ENCODE measurements at places on chromosomes 7 and 10.

- H3K4me1 ChIP-seq: no peaks in the 10 kb centered on the region
- no peaks in the 10 kb centered on the region for H3K27me3 ChIP-seq
- no peak overlapping the region for H3K27ac ChIP-seq
- H3K36me3 ChIP-seq: no peaks in the 10 kb centered on the region
- no peak for DNase-seq
Measured at GRCh38 chr7:125355899-125356298, 426.3 kb upstream of the POT1 start.

DNA sequence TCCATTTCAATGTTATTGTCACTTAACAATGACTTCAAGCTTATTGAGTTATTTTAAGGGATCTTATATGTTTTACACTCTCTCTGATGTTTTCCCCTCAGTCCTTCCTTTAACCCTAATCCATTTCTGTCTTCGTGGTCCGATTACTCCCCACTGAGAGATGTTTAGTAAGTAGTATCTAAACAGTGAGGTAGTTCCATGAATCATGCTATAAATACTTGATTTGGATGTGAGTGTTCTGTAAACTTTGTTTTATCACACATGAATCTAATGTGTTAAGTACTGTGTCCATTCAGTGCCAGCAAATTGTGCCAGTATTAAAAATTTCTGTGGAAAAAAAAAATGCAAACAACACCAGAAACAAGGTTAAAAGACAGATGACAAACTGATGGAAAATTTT lies 18.6 kb downstream of the RPP30 start:
- no peaks in the 10 kb centered on the region for H3K27me3 ChIP-seq
- peaks cover 42% of the 10 kb centered on the region for H3K36me3 ChIP-seq
- no peak for DNase-seq
- H3K4me3 ChIP-seq: no peak overlapping the region

DNA sequence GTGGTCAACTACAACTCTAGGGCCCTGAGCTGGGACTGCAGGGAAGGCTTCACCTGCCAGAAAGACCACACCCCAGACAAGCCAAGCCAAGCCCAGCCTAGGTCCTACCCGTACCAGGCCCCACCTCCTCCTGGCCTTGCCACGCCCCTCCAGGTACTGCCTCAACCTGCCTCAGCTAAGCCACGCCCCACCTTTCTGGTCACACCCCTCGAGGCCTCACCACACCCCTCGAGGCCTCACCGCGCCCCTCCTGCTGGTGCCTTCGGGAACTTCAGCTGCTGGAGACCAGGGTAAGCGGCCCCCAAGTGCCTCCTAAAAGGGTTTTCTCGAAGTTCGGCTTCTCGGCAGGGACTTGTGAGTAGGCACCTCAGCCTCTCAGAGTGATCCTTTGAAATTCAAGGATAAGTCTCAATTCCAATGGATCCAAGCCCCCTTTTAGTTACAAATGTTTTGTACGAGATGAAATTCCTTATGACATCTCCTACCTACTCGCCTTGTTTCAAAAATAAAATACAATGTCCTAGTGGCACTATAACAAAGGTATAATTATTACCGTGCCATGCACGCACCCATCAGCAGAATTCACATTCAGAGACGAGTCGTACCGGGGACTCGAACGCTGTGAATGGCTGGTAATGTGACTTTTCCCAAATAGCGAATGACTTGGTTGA lies 171.2 kb downstream of the ARHGAP21 start:
- no peak overlapping the region for H3K4me3 ChIP-seq
- no peak overlapping the region for H3K27ac ChIP-seq
- H3K4me1 ChIP-seq: no peaks in the 10 kb centered on the region
- peaks cover 12% of the 10 kb centered on the region for H3K27me3 ChIP-seq
- DNase-seq: no peak

GRCh38 chr7:76428149-76428823 lies 3.5 kb downstream of the ZP3 start:
- H3K36me3 ChIP-seq: no peaks in the 10 kb centered on the region
- DNase-seq: no peak

DNA sequence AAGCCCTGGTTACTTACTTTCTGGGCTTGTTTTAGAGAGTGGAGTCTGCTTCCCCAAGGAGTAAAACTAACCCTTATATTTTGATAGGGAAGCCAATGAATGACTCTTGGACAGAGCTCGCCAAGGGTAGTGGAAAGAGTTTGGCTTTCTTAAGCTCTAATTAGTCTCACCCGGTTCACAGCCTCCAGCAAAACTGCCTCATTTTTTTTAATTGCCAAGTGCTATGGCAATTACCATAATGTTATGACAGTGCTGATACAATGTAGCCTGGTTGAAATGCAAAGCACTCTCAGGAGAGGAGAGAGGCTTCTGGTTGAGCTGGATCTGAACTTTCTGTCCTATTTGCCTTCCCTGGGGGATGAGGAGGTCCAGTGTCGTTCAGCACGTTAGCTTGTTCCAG lies 376.1 kb upstream of the CHRM2 start:
- no peak for DNase-seq
- no peak overlapping the region for H3K4me3 ChIP-seq
- no peaks in the 10 kb centered on the region for H3K36me3 ChIP-seq
- no peaks in the 10 kb centered on the region for H3K27me3 ChIP-seq
- no peak overlapping the region for H3K27ac ChIP-seq

- H3K36me3 ChIP-seq: no peaks in the 10 kb centered on the region
- no peak overlapping the region for H3K4me3 ChIP-seq
- H3K27me3 ChIP-seq: no peaks in the 10 kb centered on the region
Measured at GRCh38 chr7:102284399-102284798, 2.3 kb upstream of the SH2B2 start.

GRCh38 chr7:137850571-137850970 lies 3.8 kb upstream of the DGKI start:
- DNase-seq: no peak
- no peaks in the 10 kb centered on the region for H3K36me3 ChIP-seq
- H3K27me3 ChIP-seq: no peaks in the 10 kb centered on the region
- no peak overlapping the region for H3K4me3 ChIP-seq

DNA sequence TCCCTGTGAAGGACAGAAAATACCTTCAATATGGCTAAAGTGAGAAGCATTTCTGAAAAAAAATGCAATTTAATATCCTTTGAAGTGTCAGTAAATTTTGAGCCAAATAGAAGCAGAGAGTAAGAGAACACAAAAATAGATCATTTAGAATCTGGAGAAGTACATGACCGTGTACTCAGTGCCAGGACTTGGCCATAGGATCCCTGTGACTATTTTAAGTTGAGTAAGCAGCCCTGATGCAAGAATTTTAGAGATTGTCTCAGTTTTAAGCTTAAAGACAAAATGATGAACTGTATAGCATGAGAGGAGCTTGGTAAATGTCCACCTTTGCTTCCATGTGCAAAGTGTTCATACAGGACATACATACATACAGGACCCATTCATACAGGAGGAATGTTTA lies 2.5 kb downstream of the PTER start:
- no peak overlapping the region for H3K4me3 ChIP-seq
- H3K4me1 ChIP-seq: peaks cover 15% of the 10 kb centered on the region
- no peak overlapping the region for H3K27ac ChIP-seq
- peaks cover 4% of the 10 kb centered on the region for H3K36me3 ChIP-seq
- H3K27me3 ChIP-seq: no peaks in the 10 kb centered on the region
- DNase-seq: no peak

GRCh38 chr7:24881623-24882022 lies 98.4 kb downstream of the OSBPL3 start:
- no peak overlapping the region for H3K27ac ChIP-seq
- no peaks in the 10 kb centered on the region for H3K4me1 ChIP-seq
- H3K27me3 ChIP-seq: no peaks in the 10 kb centered on the region
- DNase-seq: no peak
- H3K36me3 ChIP-seq: no peaks in the 10 kb centered on the region

GRCh38 chr7:156191090-156191489 lies 378.8 kb upstream of the SHH start:
- DNase-seq: no peak
- no peaks in the 10 kb centered on the region for H3K27me3 ChIP-seq
- no peaks in the 10 kb centered on the region for H3K36me3 ChIP-seq

GRCh38 chr10:64365663-64366062 lies 844.5 kb downstream of the REEP3 start:
- H3K27me3 ChIP-seq: no peaks in the 10 kb centered on the region
- no peak overlapping the region for H3K4me3 ChIP-seq
- H3K27ac ChIP-seq: no peak overlapping the region

- no peak overlapping the region for H3K4me3 ChIP-seq
- H3K4me1 ChIP-seq: no peaks in the 10 kb centered on the region
- H3K36me3 ChIP-seq: no peaks in the 10 kb centered on the region
- H3K27ac ChIP-seq: no peak overlapping the region
- no peaks in the 10 kb centered on the region for H3K27me3 ChIP-seq
- DNase-seq: no peak
Measured at GRCh38 chr7:86748843-86749719, 105.4 kb downstream of the GRM3 start.

DNA sequence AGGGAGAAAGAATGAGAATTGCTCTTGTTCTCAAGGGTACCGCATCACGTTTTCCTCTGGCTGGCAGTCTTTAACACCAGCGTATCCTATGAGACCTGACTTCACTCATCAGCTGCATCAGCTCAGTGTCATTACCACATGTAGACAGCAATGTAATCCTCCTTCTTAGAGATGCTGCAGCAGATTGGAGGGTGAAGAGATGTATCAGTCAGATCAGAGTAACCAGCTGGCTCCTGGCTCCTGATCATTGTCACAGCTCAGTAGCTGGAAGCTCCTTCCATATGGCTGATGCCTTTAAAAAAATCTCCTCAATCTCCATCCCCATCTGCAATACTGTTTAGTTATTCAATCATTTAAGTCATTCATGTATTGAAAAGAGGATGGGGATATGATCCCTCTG lies 39.7 kb upstream of the EPHB6 start:
- no peaks in the 10 kb centered on the region for H3K36me3 ChIP-seq
- no peak overlapping the region for H3K4me3 ChIP-seq
- H3K27ac ChIP-seq: no peak overlapping the region
- H3K4me1 ChIP-seq: no peaks in the 10 kb centered on the region

DNA sequence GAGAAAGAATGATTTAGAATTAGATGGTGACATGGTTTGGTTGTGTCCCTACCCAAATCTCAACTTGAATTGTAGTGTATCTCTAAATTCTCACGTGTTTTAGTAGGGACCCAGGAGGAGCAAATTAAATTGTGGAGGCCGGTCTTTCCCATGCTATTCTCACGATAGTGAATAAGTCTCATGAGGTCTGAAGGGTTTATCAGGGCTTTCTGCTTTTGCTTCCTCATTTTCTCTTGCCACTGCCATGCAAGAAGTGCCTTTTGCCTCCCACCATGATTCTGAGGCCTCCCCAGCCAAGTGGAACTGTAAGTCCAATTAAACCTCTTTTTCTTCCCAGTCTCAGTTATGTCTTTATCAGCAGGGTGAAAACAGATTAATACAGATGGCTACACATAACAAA lies 167.4 kb upstream of the SVIL start:
- H3K27ac ChIP-seq: peak overlapping the region; percentile 70
- no peak for DNase-seq
- peaks cover 26% of the 10 kb centered on the region for H3K4me1 ChIP-seq
- H3K36me3 ChIP-seq: no peaks in the 10 kb centered on the region

GRCh38 chr7:83936056-83936708 lies 258.4 kb downstream of the SEMA3A start:
- H3K36me3 ChIP-seq: no peaks in the 10 kb centered on the region
- no peaks in the 10 kb centered on the region for H3K27me3 ChIP-seq
- H3K4me1 ChIP-seq: no peaks in the 10 kb centered on the region
- DNase-seq: peak; percentile 59
- no peak overlapping the region for H3K27ac ChIP-seq

- H3K27ac ChIP-seq: peak overlapping the region; percentile 25
- H3K4me3 ChIP-seq: no peak overlapping the region
- H3K27me3 ChIP-seq: no peaks in the 10 kb centered on the region
Measured at GRCh38 chr10:92125144-92125543, 165.7 kb downstream of the CPEB3 start.

DNA sequence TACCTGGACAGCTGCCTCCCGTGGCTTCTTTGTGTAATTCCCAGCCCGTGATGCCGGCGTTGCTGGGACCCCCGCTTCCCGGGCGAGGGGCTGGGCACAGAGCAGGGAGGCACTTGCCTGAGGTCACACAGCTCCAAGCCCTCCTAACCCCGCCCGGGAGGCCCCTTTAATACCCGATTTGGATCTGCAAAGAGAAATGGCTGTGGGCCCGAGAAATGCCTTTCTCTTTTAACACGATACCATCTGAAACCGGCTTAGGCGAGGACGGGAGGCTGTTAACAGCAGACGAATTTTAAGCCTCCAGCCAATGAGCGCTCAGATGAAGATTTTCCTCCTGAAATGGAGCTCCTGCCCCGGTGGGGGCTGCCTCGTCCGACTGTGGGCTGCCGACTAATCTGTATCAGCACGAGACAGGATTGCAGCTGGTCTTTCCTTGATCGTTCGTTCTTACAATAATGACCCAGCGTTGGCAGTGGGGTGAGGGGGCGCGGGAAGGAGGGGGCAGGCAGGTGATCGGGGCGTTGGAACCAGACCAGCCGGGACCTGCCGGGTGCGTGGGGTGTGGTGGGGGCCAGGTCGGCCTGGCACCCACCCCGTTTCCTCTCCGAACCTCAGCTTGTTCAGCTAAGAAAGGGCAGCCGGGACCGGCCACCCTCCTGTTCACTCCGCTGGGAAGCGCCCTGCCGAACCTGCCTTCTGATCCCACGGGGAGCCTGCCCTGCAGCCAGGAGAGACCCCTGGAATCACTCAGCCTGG lies 36.2 kb upstream of the FOXL3 start:
- no peak overlapping the region for H3K27ac ChIP-seq
- no peak for DNase-seq
- peaks cover 84% of the 10 kb centered on the region for H3K36me3 ChIP-seq
- no peaks in the 10 kb centered on the region for H3K27me3 ChIP-seq
- H3K4me3 ChIP-seq: no peak overlapping the region

GRCh38 chr7:155850766-155851678 lies 38.8 kb upstream of the SHH start:
- no peak for DNase-seq
- H3K4me3 ChIP-seq: no peak overlapping the region
- H3K36me3 ChIP-seq: no peaks in the 10 kb centered on the region
- H3K27me3 ChIP-seq: peaks cover 22% of the 10 kb centered on the region
- no peak overlapping the region for H3K27ac ChIP-seq

GRCh38 chr7:159007364-159007995 lies 137.2 kb downstream of the VIPR2 start:
- H3K27me3 ChIP-seq: no peaks in the 10 kb centered on the region
- peaks cover 24% of the 10 kb centered on the region for H3K4me1 ChIP-seq
- H3K27ac ChIP-seq: no peak overlapping the region
- H3K36me3 ChIP-seq: no peaks in the 10 kb centered on the region
- H3K4me3 ChIP-seq: no peak overlapping the region
- DNase-seq: no peak

DNA sequence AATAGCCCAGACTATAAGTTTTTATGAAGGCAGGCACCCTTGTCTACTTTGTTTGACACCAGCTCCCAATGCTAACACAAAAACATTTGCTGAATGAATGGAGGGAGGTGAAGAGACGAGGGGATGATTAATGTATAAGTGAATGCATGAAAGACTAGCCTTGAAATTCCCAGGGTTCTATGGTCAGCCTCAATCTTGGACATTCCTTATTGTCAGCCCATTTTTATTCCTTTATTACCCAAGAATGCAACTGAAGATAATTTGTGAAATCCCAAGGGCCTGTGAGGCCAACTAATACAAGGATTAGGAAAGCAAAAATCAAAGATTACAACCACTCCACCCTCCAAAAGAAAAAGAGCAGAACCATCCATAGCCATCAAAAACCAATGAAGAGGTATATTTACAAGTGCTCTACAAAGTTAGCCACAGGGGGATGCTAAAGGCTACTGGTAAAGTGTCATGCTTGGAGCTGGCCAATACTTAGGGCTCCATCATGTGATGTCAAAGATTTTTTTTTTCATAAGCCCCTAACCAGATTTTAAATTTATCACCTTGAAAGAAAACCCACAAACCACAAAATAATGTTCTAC lies 40.0 kb upstream of the ASAH2 start:
- H3K4me3 ChIP-seq: no peak overlapping the region
- no peaks in the 10 kb centered on the region for H3K27me3 ChIP-seq
- H3K27ac ChIP-seq: no peak overlapping the region
- H3K36me3 ChIP-seq: no peaks in the 10 kb centered on the region
- no peaks in the 10 kb centered on the region for H3K4me1 ChIP-seq

Data from tibial artery (tissue), 4 donors.